ENCODE measurements at places on chromosomes 3 and 15. TPM values are rescaled to one million over a fixed set of nuclear protein-coding genes. Genes with fewer than 3 reads are reported as not detected.

DNA sequence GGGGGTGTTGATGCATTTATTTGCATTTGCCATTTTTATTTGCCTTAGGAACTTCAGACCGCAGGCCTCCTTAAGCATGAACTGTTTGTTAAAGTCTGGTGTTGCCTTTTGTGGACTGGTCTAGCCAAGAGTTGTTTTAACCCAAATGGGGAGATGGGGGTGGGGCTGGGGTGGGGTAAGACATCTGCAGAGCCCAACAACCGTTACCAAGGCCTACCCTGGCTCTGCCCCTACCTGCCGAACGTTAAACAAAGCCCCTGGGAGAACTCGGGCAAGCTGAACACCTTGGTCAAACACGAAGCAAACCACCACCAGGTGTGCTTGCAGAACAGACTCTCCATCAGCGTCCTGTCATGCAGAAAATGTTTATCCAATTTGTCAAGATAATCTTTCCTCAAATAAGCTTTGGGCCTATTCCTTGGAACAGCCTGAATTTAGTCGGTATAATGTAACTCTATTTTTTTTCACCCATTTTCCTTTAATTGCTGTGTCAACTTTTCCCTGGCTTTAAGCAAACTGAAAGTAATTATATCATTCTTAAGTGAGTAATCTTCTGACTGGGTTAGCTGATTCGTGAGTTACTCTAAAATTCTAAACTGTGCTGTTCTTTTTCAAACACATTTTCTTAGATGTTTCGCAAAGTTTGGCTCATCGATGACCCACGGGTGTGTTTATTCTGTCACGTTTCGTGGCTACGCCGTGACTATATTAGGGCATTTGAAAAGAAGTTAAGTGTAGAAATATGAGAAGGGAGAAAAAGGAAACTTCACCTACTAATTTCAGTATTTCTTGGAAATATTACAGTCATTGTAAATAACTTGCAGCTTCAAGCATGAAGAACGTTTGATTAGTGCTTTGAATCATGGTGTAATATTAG lies 127.6 kb downstream of the SOX2 start:
- no peak for DNase-seq

- no peak for DNase-seq
Observed at GRCh38 chr3:171099911-171100310, 73.4 kb upstream of the SLC2A2 start.

Gene TM4SF4
- not detected for total RNA-seq

Gene CFAP20DC
- total RNA-seq = 0.37 TPM

DNA sequence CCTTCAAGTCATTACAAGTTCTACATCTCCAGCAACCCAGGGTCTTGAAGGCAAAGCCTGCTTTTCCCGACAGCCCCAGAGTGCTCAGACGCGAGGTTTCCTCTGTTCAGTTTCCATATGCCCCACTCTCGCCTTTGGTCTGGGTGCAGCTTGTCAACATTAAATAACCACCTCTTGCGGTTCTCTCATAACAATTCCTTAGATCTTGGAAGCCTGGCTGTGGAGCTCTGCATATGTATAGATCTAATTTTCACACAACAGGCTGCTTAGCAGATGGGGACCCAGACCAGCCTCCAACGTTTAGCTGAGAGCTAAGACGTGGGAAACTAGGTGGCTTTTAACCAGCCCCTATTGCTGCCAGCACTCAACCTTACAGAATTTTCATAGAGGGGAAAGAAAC lies 295.5 kb downstream of the RPLP1 start:
- no peak for DNase-seq

Gene LRRC28
- total RNA-seq = 32.7 TPM

Gene OR5H15
- not detected for total RNA-seq

GRCh38 chr3:100173961-100174360 lies 59.7 kb upstream of the FILIP1L start:
- DNase-seq = no peak

- DNase-seq = no peak
Observed at GRCh38 chr3:171327441-171328174, 132.6 kb downstream of the TNIK start.

Gene CIB2
- total RNA-seq = 7.4 TPM

Gene UROC1
- total RNA-seq = not detected

GRCh38 chr3:195188426-195188927 lies 82.5 kb downstream of the XXYLT1 start:
- DNase-seq = peak; percentile 2

Gene EOMES
- not detected for total RNA-seq

- DNase-seq = no peak
Observed at GRCh38 chr3:10408680-10409079, 87.8 kb upstream of the SEC13 start.

DNA sequence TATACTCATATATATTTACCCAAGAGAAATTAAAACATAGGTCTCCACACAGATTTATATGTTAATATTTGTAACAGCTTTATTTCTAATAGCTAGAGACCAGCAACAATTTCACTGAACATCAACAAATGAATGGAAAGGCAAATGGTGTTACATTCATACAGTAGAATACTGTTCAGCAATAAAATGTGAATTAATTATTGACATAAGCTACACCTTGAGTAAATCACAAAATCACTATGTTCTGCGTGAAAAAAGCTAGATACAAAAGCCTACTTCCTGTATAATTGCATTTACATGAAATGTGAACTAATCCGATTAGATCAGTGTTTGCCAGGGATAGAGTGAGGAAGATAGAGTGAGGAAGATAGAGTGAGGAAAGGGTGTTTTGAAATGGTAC lies 945.7 kb downstream of the SQOR start:
- DNase-seq = no peak

Data from lower leg skin (tissue), 4 donors.